ENCODE measurements at places on chromosomes 11 and 22. TPM values are rescaled to one million over a fixed set of nuclear protein-coding genes. Genes with fewer than 3 reads are reported as not detected.

The TH gene
- 0.37 TPM for total RNA-seq

The CHEK2 gene
- total RNA-seq = 8.4 TPM

The LGR4 gene
- total RNA-seq = 57.9 TPM

The PTPRCAP gene
- 1.3 TPM for total RNA-seq

The KRTAP5-2 gene
- total RNA-seq = not detected

The GAL gene
- not detected for total RNA-seq

The EXPH5 gene
- total RNA-seq = 0.26 TPM

The OR8G5 gene
- not detected for total RNA-seq

The CCDC188 gene
- total RNA-seq = 2.7 TPM

The NXPE4 gene
- total RNA-seq = not detected

The UPB1 gene
- total RNA-seq = 2.7 TPM

The RCE1 gene
- total RNA-seq = 13.5 TPM

The CARD18 gene
- total RNA-seq = not detected

Data from uterus (tissue), 4 donors.